ENCODE measurements at places on chromosomes 4 and X.

GRCh38 chr4:128427832-128428366 is 140.3 kb upstream of the PGRMC2 start:
- DNase-seq, result peak; percentile 81

GRCh38 chr4:4412641-4413372 is 25.9 kb downstream of the NSG1 start:
- DNase-seq, result no peak

GRCh38 chrX:45050558-45050957 is 150.1 kb downstream of the DIPK2B start:
- no peak for DNase-seq

GRCh38 chrX:153814591-153815315 is 15.6 kb downstream of the PDZD4 start:
- no peak for DNase-seq

DNA sequence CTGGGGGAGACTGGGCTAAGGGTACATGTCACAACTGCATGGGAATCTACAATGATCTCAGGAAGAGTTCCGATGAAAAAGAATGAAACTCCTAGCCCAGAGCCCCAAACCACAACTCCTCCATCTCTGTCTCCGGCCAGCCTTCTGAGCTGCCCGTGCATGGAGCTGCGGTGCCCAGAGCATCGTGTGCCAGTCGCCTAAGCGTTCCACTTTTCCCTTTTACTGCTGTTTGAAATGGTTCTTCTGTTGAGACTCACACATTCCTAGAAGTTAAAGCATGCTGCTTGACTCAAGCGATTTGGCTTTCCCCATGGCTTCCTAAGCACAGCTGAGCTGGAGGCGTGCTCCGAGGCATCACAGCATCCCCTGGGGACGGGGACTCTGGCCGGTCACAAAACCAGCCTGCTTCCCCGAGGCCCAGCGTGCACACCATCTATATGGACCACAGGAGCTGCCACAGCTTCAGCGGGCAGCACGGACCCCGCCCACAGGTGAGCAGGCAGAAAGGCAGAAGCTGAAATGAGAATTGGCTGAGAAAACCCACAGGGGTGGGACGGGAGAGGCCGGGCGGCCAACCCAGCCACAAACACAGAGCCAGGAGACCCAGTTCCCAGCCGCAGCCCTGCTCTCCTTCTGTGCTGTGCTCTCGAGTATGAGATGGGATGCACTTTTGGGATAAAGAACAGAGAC is 5.0 kb downstream of the CCNQ start:
- DNase-seq, result no peak

DNA sequence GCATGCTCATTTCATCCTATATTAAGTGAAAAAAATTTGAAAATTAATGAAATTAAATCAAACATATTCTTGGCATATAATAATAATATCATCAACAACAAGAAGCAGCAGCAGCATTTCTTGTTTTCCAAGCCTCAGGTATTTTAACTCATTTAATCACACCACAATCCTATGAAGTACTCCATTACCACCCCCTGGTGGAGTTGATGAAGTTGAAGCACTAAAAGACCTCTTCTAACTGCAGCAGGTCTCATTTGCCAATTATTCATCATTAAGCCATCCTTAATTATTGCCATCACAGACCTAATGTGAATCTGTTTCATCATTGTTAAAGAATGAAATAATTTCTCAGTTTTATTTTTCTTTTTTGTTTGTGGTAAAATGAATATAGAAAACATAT is 801.4 kb upstream of the GRID2 start:
- peak; percentile 34 for DNase-seq

DNA sequence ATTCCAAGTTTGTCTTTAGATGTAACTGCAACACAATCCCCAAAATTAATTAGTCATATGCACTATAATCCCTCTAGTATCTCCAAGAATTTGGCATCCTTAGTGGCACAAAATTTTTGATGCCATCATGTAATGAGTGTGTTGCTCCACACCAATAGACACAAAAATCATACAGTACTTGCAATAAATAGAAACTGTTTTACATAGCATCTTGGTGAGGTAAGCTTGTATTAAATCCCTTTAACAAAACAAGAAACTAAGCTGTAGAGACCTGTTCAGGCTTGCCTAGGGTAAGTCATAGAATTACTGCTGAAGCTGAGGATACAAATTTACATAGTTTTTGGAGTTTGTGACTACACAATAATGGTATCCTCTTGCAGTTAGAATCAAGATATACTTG is 64.5 kb upstream of the PRSS12 start:
- no peak for DNase-seq

GRCh38 chr4:79078339-79078738 is 139.1 kb upstream of the PAQR3 start:
- DNase-seq, result no peak

DNA sequence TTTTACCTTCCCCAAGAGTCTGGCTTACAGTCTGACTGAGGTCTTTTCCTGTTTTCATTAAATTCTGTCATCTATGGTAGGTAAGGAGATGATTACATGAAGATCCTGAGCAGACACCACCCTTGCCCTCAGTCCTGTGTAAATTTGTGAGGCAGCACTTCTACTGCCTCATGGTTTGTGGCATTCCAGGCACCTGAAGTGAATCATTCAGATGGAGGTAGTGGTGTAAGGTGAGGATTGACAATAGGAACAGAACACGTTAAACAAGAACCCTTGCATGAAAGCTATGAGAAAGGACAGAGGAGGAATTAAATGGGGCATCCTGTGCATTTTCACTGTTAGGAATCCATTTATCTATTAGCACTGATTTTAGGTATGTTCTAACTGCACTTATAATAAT is 618.6 kb downstream of the TLL1 start:
- DNase-seq, result no peak

GRCh38 chr4:98706200-98706813 is 47.9 kb upstream of the TSPAN5 start:
- no peak for DNase-seq

DNA sequence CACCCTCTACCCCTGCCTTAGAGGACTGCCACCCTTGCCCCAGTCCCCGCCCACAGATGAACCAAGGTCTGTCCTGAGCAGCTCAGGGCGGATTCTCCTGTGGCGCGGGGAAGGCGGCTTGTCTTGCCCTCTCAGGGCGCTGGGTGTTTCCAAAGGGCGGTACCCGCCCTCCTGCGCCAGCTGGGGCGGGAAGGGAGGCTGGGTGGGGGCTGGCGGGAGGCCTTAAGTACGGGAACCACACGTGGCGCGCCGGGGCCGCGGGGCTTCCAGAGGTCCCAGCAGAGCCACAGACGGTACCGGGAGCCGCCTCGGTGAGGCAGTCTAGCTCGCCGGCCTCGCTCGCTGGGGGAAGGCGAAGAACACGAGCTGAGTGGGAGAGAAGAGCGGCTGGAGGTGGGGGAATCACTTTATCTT is 361.1 kb downstream of the MID1IP1 start:
- DNase-seq, result no peak

- peak; percentile 68 for DNase-seq
Measured at GRCh38 chrX:107826238-107827029, 768 bp downstream of the MID2 start.

DNA sequence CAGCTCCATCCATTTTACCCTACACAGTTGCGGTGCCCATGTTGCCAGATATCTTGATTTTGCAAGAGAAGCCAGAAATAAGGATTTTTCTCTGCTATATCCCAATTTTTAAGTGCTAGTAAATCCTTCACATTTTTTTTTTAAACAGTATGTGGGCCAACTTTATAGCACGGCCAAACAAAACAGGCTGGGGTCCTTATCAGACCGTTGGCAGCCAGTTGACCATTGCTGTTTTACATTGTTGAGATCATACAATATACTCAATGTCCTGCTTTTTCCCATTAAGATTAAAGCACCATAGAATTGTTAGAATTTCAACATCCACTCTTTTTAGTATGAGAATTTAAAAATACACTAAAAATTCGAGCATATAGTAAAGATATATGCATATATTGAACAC is 150.9 kb downstream of the SPCS3 start:
- no peak for DNase-seq

GRCh38 chrX:13219991-13220764 is 99.7 kb downstream of the ATXN3L start:
- no peak for DNase-seq

- DNase-seq, result no peak
Measured at GRCh38 chr4:13261486-13262257, 222.5 kb downstream of the RAB28 start.

- no peak for DNase-seq
Measured at GRCh38 chr4:139817657-139818452, 152.2 kb downstream of the MGST2 start.

- no peak for DNase-seq
Measured at GRCh38 chr4:110216129-110216528, 17.7 kb upstream of the ELOVL6 start.

- DNase-seq, result no peak
Measured at GRCh38 chr4:109207061-109207460, 95.4 kb downstream of the COL25A1 start.

GRCh38 chr4:67141586-67141985 is 403.7 kb downstream of the CENPC start:
- DNase-seq, result peak; percentile 64

DNA sequence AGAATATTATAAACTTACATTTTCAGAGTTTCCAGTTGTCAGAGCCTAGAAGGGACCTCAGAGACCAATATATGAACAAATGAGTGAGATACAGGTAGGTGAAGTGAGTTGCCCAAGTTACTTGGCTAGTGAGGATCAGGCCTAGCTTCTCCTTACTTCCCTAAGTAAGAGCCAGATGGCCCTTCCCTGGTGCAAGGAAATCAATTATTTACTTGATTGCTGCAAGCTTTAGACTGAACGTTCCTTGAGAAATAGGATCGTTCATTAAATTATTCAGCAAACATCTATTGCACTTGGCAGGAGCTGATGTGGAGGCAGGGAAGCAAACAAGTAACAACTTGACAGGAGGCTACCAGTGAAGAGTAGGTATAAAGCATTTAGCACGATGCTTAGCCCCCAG is 117.8 kb downstream of the EFHC2 start:
- no peak for DNase-seq

DNA sequence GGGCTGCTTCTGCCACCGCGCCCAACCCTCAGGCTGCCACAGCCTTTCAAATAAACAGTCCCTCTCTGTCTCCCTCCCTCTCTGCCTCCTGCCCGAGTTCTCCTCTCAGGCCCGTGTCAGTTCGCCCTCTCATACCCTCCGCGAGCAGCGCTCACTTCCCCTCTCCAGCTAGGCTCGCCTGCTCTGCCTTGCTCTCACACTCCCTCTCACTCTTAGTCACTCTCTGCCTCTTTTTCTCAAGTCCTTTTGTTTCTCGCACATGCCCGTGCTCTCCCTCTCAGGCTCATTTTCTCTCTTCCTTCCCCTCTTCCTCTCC is 3.2 kb downstream of the EFNB1 start:
- DNase-seq, result no peak

GRCh38 chr4:102574317-102574716 is 73.2 kb downstream of the NFKB1 start:
- no peak for DNase-seq

DNA sequence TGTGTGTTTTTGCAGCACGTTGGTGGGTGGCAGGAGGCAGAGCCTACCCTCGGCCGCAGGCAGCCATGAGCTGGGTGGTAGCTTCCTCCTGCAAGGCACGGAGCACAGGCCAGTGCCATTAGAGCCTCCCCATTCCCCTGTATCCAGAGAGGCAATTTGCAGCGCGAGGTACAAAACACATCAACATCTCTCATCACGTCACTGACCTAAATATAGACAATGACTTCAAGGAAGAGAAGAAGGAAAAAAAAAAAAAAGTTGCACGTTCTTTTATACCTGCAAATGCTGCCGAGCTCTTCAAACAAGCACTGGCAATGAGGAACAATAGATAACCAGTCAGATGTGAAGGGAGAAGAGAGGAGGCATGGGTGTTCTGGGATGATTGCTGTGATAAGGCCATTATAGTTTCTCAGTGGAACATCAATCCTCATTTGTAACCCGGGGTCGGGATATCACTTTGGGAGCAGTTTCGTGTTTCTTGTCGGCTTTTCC is 159.9 kb downstream of the MGST2 start:
- DNase-seq, result no peak

DNA sequence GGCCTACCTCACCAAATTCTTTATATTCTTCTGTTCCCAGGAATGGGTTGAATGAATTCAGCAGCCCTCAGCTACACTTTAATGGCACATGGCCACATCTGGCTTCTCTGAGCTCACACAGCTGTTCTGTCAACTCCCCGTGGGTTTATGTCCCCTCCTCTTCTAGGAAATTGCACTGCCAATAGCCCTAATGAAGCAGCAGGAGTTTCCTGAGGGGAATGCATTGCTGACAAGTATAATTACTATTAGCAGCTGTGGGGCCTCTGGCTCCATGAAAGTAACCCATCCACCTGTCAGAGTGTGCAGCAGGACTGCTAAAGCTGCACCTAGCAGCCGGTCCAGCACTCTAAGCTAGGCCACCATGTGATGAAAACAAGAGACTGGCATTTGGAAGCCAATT is 50.3 kb downstream of the FTHL17 start:
- no peak for DNase-seq

DNA sequence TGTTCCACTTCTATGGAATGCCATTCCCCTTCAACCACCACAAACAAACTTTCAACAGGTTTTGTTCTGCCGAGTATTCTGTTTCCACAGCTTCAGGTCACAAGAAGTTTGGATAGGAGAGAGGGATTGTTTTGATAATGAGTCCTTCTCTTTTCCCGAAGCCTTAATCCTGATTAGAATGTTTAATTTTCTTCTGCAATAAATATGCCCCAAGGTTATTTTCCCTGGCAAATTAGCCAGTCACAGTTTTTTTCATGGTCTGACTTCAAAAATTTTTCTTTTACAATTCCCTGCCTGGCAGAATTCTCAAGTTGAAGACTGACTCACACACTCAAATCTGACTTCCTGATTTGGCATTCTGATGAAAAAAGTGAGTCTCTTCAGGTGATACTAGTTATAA is 33.1 kb upstream of the EDNRA start:
- no peak for DNase-seq

DNA sequence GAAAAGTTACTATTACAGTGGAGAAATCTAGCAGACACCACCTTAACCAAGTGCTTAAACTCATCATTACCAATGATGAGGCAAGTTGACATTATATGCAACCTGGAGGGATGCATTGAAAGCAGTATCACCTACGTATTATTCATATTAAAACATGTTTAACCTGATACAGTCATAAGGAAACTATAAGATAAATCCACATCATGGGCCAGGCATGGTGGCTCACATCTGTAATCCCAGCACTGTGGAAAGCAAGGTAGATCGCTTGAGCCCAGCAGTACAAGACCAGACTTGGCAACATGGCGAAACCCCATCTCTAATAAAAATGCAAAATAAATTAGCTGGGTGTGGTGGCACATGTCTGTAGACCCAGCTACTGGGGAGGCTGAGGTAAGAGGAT is 22.3 kb upstream of the INTU start:
- DNase-seq, result no peak

DNA sequence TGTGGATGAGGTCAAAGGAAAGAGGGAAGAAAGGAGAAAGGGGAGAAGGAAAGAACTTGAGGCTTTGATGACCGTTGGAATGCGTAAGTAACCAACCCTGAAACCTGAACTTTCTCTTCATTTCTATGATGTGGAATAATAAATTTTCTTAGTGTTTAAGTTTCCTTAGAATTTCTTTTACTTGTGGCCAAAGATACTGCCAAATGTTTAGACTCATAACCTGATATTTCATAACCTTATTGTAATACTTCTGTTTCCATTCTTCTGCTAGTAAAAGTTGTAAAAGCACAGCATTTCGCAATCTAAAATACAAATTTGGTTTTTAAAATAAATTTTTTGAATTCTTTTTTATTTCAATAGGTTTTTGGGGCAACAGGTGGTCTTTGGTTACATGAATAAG is 258.5 kb upstream of the GIMD1 start:
- DNase-seq, result no peak
